Neural progenitor cell (in vitro differentiated cells): ENCODE measurements at places on chromosomes 3 and 15. TPM values are rescaled to one million over a fixed set of nuclear protein-coding genes. Genes with fewer than 3 reads are reported as not detected.

- no peak for DNase-seq
Measured at GRCh38 chr3:188471723-188472122, 317.8 kb downstream of the LPP start.

DNA sequence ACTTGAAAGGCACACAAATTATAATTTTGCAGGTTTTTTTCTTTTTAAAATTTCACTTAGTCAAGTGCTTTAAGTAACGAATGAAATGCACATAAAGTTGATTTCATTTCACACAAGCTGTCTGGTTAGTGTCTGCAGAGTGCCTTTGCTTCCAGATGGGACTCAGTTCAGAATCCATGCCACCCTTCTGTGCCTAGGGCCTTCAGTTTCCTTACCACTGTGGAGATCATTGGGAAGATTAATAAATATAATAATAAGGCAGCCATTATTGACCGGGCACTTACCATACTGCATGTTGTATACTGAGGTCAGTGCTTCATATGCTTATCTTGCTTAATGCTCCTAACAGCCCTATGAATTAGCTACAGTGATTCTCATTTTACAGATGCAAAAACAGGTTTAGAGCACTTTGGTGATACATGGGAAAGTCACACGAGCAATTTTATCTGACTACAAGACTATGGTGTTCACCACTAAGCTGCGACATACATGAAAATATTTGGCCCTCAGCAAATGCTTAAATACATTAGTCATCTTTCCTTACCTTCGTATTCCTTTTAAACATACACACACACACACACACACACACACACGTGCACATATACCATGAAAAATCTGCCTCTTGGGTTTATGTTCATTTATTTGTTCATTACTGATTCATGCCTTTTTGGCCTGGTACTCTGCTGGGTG lies 3.1 kb downstream of the NMNAT3 start:
- DNase-seq = no peak

DNA sequence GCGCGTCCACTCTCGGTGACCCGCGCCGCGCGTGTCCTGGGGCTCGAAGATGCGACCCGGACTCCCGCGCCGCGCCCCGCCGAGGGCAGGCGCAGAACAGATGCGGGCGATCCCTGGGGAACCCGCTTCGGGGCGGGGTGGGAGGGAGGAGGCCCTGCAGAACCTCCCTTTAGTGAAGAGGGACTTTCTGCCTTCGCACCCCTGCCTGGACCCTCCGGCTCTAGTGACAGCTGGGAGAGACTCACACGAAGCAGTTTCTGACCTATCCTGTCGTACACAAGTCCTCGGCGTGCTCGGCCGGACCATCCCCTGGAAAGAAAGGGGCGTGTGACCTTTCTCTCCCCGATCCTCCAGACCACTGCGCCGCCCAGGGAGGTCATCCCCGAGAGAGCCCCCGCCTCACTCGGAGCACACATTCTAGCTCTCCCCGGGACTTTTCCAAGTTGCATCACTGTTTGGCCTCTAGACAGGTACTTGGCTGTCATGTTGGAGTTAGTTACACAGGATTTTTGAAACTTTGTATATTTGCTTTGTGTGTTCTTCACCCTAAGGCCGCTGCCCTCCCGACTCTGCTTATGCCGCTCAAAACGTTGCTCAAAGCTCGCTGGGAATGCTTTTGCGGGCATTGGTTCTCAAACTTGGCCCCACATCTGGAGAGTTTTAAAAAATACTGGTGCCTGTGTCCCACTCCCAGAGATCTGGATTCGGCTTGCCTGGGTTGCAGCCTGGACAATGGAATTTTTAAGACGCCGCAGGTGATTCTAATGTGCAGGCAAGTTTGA lies 582 bp downstream of the CGNL1 start:
- peak; percentile 71 for DNase-seq

DNA sequence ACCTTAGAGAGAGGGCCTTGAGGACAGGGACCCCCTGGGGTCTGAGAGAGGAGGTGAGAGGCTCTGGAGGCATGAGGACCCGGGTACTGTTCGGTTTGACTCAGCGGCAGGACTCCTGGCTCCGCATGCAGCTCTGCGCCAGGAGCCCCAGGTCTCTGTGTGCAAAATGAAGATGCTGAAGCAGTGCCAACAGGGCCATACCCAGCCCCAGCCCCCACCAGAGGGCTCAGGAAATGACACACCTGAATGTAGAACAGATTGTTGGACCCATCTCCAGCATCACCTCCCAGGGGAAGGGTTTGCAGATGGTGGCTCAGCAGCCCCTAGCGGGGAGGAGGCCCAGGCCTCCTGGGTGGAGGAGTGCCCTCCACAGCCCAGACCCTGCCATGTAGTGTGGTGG lies 30.2 kb downstream of the EPHB3 start:
- no peak for DNase-seq

GRCh38 chr15:101795455-101795854 lies 7.9 kb upstream of the OR4F6 start:
- DNase-seq = no peak

DNA sequence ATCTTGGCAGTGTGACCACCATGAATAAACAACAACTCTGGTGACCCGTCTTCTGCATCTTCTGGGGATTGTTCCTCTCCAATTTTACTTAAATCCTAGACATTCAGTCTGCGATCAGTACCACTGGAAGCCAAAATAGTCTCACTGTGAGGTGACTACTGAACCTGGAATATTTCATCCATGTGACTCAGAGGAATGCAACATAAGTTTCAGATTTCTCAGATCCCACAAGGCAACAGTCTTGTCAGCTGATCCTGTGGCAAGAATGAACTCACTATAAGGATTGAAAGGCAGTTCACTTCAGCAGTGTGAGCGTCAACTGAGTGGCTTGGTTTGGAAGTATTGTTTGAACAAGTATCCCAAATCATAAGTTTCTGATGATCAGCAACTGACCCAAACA lies 13.2 kb downstream of the NSUN3 start:
- DNase-seq = no peak

The SAMMSON gene
- not detected in 2 replicates for total RNA-seq
